Gastrocnemius medialis (tissue), 4 donors: ENCODE measurements at places on chromosomes 13 and 19.

- DNase-seq: no peak
Observed at GRCh38 chr19:646779-647565, 7.3 kb downstream of the FGF22 start.

GRCh38 chr13:113083402-113084061 lies 22.1 kb upstream of the F7 start:
- peak; percentile 55 for DNase-seq

GRCh38 chr13:110716247-110716515 lies 2.7 kb downstream of the ING1 start:
- peak; percentile 80 for DNase-seq

GRCh38 chr19:58154287-58154678 lies 3.7 kb upstream of the ZNF329 start:
- no peak for DNase-seq
